ENCODE measurements at places on chromosomes 1 and 21.

DNA sequence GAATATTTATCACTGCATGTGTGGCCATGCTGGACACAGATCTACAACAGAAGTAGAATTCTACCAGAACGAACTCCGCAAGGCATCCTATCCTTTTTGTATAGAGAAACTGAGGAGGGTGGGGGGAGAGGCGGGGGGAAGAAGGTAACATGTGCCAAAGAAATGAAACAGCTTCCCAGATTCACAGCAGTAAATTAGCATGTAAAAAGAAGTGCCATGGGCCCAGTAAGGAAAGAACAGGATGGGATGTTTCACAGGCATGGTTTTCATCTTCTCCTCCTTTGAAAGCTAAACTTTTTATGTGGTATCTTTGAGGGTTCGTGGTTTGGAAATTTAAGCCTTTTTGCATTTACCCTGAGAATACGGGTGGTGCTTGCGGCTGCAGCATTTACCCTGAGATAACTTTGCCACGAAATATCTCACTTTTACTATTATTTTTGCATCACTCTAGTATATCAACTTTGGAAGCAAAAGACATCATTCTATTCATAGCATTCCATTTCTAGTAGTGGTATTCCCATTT is 168.9 kb downstream of the TPR start:
- DNase-seq: no peak

- DNase-seq: no peak
These were observed 157.3 kb downstream of the GALNT2 start for GRCh38 chr1:230224101-230224960.

DNA sequence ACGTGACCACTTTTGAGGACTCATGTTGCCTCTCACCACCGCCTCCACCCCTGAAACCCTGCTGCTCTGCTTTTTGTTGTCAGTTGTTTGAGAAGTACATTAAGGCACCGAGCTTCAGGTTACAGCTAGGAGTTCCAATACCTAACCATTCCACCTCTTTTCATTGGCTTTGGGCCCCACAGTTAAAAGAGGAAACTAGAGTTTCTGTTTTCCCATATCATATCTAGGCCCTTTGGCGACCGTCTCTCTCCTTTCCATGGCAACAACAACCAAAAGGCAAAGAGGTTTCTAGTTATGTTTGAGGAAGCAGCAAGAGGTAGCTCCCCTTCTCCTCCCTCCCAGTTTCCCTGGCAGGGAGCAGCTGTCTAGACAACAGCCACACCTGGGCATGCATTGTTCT is 5.9 kb downstream of the ANKRD35 start:
- no peak for DNase-seq

GRCh38 chr1:100543640-100544039 is 5.7 kb downstream of the GPR88 start:
- DNase-seq: no peak

DNA sequence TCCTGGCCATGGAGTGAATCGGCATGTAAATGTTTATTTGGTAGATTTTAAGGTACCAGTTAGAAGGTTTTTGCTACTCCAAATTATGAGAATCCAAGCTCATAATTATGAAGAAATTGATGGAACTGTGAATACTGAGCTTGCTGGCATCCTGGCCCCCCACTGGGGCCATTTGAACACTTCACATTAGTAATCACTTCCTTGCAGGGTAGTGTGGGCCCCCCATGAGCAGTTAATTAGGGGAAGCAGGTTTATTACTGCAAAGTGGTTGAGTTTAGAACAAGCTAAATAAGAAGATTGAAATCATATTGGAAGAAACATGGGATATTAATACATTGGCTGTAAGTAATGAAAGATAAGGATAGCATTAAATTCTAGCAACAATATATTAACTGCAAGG is 86.7 kb downstream of the S1PR1 start:
- no peak for DNase-seq

- DNase-seq: no peak
These were observed 230.1 kb downstream of the ASTN1 start for GRCh38 chr1:176934370-176934769.

GRCh38 chr1:1179346-1179982 is 5.8 kb downstream of the TTLL10 start:
- no peak for DNase-seq

- DNase-seq: no peak
These were observed 13.8 kb upstream of the AK2 start for GRCh38 chr1:33050221-33051076.

DNA sequence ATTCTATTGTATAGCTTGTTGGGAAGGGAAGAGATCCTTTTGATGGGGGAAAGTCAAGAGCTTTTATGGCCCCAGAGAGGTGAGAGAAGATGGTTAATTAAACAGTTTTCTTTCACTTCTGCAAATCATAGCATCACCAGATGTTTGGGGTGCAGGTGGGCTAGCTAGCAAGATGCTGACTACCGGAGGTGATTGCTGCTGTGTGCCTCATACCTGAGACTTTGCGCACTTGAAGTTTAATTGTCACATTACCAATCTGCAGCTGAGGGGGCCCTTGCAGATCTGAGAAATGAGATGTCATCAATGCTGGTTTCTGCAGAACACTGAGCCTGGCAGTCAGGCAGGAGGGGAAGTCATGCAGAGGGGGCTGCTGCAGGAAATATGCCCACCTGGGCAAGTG is 73.9 kb downstream of the SNRPE start:
- DNase-seq: no peak

GRCh38 chr1:110476028-110476765 is 25.2 kb downstream of the PROK1 start:
- no peak for DNase-seq

- DNase-seq: no peak
These were observed 25.8 kb downstream of the MFSD2A start for GRCh38 chr1:39980555-39981313.

- DNase-seq: no peak
These were observed 18.8 kb downstream of the WNT9A start for GRCh38 chr1:227928811-227929375.

DNA sequence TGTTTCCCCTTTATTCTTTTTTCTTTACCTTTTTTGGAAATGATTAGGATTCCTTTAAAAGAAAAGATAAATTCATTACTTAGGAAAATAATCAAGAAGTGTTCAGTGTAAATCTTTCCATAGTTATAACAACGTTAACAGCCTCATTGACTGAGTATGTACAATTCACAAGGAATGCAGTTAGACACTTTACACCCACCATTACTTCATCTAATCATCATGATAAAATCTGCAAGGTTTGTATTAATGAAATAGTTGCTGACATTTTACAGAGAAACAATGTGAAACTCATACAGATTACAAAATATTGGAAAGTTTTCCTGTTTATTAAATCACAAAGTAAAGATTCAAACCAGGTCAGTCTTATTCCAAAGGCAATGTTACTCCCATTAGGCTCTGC is 59.3 kb upstream of the NEGR1 start:
- DNase-seq: no peak

DNA sequence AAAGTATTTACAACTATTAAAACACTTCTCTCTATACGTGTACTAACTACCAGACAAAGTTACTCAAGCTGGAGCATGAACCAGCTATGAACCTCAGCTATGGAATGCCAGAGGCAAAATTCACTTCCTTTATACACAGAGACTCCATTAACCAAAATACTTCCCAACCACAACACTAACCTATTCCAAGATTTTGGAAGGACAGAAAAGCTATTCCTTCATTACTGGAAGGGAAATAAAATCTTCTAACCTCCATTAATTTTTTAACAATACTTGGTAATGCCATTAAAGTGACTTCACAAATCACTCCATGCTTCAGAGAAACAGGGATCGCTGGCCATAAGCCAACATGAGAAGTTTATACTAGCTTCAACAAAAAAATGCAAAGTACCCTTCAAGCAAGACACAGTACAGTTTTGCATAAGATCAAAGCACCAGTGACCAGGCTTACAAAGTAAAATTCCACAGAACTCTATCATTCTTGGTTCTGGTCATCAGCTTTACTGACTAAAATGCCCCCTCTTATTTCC is 58.0 kb downstream of the PUM1 start:
- no peak for DNase-seq

DNA sequence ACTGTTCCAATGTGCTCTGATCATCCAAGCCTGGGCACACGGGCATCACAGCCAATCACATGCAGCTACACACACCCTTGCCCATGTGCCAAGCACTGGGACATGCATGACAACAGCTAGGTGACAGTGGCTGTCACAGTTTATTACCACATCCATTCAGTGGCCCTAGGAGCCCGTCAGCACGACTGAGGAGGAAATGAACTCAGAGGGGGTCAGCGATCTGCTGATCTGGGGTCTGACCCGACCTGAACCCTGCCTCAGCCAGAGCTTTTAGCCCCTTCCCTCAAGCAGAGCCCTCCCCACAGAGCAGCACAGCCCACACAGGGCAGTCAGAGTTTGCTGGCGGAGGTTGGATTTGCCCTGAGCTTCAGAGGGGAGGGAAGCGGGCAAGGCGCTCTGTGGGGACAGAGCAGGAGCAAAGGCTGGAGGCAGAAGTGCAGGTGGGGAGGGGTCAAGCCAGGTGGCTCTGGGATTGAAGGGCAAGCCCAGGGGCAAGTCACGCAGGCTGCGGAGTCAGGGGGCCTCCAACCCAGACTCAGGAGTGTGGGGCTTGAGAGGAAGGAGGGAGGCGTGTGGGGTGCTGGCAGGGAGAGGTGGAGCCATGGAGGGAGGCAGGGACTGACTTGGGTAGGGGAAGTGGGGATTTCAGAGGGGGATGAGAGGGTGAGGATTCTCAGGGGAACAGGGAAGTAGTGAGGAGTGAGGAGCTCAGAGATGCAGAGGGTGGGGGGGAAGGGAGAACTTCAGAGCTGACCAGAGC is 10.4 kb downstream of the SH3BGRL3 start:
- no peak for DNase-seq

DNA sequence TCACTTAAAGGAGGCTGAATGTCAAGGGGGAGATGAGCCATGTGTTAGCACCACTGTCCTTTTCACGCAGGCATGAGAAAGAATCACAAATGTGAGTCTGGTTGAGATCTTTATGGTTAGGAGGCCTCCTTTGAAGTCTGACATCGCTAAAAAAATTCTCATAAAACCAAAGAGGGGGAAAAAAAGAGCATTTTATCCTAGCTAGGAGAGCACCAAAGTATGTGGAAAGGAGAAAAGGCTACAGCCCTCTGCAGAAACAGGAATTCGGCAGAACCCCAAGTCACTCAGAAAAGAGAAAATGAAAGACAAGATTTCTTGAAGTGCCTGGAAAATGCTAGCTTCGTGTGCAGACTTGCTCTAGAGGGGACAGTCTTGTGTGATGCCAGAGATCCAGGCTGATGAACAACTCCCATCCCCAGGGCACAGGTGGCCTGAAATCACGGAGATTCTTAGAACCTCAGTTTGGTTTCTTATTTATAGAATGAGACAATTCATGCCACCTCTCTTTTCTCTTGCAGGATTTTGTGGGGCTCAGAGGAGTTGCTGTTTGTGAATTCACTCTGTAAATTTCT is 61.5 kb downstream of the RUNX1 start:
- DNase-seq: no peak

- DNase-seq: no peak
These were observed 499.6 kb upstream of the C1orf87 start for GRCh38 chr1:60573121-60573520.

DNA sequence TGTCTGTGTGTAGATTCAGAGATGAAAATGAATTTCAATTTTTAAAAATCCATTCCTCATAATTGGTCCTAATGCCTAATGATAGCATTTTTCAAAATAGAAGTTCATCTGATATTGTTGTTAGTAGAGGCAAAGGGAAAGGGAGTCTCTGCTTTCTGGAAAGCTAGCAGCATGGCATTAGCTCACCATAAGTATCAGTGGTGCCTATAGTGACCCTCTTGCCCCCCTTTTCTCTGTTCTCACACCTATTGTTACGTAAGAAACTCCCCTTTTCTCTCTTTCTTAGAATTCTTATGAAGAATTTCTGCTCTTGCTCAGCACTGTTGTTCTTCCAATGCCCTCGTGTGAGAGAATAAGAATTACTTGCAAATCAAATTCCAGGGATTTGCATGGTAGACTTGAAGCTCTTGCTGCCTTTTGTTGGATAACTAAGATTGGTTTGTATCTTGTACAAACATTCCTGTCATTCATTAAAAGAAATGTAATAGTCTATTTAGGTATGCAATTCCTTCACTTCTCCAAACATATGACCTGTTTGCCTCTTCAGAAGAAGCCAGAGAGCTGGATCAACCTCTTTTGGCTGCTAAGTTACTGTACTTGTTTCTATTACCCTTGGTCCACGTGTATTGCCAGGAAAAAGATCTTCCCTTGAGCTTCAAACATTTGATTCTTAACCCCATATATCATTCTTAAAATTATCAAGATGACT is 69.2 kb upstream of the MAGI3 start:
- DNase-seq: no peak
